Vagina (tissue), 2 donors: ENCODE measurements at places on chromosomes 6 and 20.

DNA sequence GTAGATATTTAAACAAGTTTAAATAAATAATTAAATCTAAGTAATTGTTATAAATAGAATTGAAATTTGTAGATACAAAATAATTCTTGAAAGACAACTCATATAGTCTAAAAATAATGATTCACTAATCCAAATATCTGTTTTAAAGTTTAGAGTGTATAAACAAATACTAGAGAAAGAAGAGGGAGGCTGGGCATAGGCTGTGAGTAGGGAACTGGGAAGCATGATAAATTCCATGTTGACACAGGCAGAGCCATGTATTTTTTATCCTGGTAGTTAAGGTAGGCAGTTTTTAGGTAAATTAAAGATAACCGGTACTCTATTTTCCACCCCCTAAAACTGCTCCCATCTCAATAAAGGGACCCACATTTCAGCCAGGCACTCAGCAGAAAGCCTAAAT lies 11.7 kb upstream of the RIN2 start:
- H3K36me3 ChIP-seq: no peaks in the 10 kb centered on the region
- H3K4me1 ChIP-seq: peaks cover 18% of the 10 kb centered on the region
- H3K4me3 ChIP-seq: no peak overlapping the region

- H3K27ac ChIP-seq: no peak overlapping the region
- H3K4me3 ChIP-seq: no peak overlapping the region
- H3K36me3 ChIP-seq: no peaks in the 10 kb centered on the region
- H3K4me1 ChIP-seq: no peaks in the 10 kb centered on the region
These were observed 659.0 kb upstream of the HS3ST5 start for GRCh38 chr6:115001731-115002350.

- no peak for DNase-seq
- H3K4me1 ChIP-seq: peaks cover 18% of the 10 kb centered on the region
- H3K4me3 ChIP-seq: no peak overlapping the region
- H3K27me3 ChIP-seq: no peaks in the 10 kb centered on the region
These were observed 21.6 kb upstream of the MCM3 start for GRCh38 chr6:52305948-52306767.

- no peak for DNase-seq
- H3K27ac ChIP-seq: no peak overlapping the region
- H3K36me3 ChIP-seq: no peaks in the 10 kb centered on the region
- H3K4me3 ChIP-seq: no peak overlapping the region
- no peaks in the 10 kb centered on the region for H3K4me1 ChIP-seq
These were observed 20.1 kb upstream of the MTCL3 start for GRCh38 chr6:127539272-127539671.

- no peaks in the 10 kb centered on the region for H3K27me3 ChIP-seq
- H3K36me3 ChIP-seq: peaks cover 19% of the 10 kb centered on the region
- H3K4me3 ChIP-seq: no peak overlapping the region
- no peaks in the 10 kb centered on the region for H3K4me1 ChIP-seq
These were observed 29.4 kb upstream of the ZBP1 start for GRCh38 chr20:57649617-57650015.

GRCh38 chr6:168734523-168734922 lies 293.5 kb downstream of the SMOC2 start:
- H3K36me3 ChIP-seq: no peaks in the 10 kb centered on the region
- DNase-seq: peak; percentile 34
- H3K4me3 ChIP-seq: no peak overlapping the region
- H3K27ac ChIP-seq: no peak overlapping the region
- no peaks in the 10 kb centered on the region for H3K27me3 ChIP-seq
